ENCODE measurements at places on chromosomes 2 and 18.
A peak's percentile ranks its signal among the peaks of the same experiment; 100 is the strongest.

DNA sequence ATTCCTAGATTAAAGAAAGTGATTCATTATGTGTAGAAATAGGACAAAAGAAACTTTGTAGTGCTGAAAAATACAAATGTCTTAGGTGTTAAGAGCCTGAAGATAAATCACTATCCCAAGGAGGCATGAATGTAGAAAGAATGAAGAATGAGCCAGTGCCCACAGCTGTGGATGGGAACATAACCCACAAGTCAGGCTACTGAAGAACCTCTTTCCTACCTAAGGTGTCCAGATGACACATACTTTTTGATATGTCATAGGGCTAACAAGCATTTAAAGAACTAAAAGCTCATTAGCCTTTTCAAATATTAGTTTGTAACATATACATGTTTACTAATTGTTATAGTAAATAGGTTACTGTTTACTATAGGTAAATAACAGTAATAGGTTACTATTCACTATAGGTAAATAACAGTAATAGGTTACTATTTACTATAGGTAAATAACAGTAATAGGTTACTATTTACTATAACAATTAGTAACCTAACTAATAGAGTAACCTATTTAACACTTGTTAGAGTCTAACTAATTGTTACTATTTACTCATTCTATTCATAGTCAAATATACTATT is 275.0 kb upstream of the KYNU start:
- no peak for DNase-seq

GRCh38 chr2:122136056-122136455 is 380.6 kb downstream of the TSN start:
- no peak for DNase-seq

GRCh38 chr2:208415897-208416296 is 9.3 kb downstream of the PTH2R start:
- DNase-seq, result no peak

GRCh38 chr2:26875065-26875634 is 27.2 kb downstream of the DPYSL5 start:
- no peak for DNase-seq

GRCh38 chr18:49016648-49017539 is 66.1 kb upstream of the SMAD7 start:
- DNase-seq, result no peak

DNA sequence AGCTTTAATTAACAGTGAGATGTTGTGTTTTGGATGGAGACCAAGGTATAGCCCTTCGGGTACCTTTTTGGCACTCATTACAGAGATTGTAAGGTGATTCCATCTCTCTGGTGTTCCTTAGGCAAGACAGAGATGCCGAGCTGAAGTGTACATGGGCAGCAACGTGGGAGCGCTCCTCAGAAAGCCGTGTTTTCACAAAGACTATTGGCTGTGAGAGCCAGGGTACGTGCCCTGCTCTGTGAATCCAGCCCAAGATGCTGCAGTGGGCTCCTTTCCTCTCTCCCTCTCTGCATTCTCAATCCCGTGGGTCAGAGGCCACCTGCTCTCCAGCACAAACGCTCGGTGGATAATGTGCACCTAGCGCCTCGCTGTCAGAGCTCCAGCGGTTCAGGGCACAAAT is 203.0 kb upstream of the EPHA4 start:
- no peak for DNase-seq

DNA sequence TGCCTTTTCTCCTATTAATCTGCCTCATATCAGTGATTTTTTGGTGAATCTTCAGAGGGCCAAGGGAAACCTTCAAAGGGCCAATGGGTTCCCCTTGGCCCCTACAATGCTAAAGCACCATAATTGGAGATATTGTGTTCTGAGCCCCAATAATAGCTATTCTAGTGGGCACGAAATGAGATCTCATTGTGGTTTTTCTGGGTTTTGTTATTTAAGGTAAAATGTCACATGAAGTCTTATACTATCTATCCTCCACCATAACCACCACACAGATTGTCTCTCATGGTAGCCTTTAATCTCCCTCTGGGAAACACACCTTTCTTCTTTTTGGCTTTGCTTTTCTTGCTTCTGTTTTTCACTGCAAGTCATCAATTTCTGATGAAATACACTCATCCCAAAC is 152.8 kb downstream of the B3GNT2 start:
- DNase-seq, result no peak

DNA sequence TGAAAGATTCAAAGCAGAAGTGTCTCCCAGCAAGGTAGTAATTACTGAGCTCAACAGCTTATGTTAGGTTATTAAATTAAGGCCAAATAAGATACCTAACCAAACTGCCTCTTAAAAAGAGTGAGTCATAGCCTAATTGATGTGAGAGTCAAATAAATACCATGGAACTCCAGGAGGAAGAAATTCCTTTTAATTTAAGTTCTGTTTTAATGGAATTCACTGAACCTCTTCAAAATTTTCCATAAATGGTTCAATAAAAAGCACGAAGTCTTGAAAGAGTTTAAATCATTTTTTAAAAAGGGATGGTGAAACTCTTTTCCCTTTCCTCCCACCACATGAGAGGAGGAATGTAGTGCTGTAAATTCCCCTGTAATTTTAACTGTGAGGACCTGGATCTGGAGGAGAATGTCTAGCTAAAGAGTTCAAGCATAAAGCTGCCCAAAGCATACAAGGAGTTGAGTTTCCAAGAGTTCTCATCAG is 180.8 kb upstream of the MMADHC start:
- peak; percentile 42 for DNase-seq

DNA sequence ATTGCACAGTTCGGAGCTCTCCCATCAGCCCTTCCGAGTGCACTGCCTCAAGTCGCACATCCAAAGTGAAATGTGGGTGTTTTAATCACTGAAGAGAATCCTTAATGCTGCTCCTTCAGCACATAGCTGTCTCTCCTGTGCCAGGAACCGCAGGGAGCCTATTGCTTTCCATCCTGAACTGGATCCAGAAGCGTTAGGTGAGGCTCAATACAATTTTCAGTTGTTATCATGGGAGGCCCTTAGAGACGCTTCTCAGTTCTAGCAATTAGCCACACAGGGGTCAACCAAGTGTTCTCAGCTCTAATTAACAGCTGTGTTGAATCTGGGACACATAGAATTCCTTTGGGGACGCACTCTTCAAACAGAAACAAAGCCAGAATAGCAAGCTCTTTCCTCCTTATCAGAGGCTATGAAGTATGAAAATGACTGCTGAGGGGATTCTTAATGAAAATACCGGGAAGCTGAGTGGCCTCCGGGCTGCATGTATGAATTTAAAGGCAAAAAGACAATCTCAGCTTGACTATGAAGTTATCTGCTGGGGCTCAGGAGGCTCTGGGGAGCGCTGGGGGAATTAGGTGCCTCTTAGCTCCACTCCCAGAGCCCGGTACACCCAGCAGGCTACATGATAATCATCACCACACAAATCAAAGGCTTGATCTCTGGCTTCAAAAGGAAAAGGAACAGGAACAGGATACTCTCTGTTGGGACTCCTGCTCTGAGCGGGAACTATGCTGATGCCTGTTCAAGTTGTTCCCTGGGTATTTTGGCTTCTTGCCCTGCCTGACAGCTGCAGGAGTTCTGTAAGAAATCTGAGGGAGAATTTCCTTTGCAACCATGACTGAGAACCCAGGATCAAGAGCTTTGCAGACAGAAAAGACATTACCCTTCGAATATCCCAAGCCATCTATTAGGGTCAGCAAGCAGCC is 55.4 kb upstream of the NCOA1 start:
- peak; percentile 69 for DNase-seq

DNA sequence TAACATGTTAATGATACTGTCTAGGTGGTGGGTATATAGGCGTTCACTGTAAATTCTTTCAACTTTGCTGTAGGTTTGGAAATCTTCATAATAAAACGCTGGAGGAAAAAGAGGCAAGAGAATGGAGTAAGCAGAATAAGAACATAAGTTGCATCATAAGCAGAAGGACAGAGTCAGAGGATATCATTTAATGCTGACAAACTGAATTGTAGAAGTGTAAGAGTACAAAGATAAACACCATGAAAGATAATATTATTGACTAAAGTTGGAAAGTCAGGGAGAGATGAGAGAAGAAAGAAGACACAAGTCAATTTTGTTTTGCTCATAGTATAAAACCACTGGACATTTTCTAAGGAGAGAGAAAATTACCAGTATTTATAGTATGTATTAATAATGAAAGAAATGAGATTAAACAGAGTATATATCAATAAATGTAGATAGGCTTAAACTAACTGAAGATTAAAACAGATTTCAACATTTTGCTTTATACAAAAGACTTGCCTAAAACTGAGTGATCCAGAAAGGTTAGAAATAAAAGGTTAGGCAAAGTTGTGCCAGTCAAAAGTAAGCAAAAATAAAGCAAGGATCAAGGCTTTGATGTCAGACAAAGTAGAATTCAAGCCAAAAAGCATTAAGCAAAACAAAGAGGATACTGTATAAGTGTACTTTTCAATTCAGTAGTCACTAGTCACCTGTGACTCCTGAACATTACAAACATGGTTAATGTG is 42.4 kb upstream of the VIT start:
- no peak for DNase-seq

DNA sequence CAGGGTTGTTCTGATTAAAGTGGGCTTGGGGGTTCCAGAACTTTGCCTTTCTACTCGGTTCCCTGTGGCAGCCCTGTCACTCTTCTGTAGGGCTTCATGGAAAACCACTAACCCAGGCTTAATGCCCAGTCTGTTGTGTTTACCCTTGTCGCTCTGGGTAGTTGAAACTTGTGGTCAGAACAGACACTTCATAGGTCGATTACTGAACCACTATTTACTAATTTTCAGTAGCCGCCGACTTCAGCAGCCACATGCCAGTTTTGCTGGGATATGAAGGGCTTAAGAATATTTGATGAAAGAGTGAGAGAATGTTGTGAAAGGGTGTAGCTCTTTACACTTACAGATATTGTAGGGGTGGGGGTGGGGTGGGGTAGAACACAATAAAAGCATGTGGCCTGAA is 362.3 kb downstream of the RND3 start:
- DNase-seq, result no peak

DNA sequence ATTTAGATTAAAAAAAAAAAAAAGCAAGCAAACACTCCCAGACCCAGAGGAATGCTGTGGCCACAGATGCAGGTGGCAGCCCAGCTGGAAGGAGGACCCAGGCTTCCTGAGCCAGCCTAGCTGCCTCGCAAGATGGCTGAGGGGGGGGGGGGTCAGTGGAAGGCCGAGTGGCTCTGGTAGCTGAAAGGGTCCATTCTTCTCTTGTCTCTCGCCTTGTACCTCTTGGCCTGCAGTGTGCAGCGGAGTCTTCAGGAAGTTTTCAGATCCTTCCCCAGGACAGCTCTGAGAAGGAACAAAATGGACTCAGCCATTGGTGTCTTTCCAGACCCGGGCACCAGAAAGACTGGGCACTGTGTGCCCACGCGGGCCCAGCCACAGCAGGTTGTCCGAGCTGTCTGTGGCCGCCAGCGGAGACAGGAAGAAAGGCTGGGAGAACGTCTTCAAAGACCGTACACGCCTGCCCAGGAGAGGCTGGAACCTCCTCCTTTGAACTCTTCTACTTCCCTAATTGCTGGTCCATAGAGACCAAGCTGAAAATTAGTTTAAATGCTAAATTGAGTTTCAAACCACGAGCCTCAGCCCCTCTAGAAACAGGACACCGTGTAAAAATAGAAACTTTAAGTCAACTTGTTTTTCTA is 21.3 kb downstream of the APCDD1 start:
- DNase-seq, result no peak

DNA sequence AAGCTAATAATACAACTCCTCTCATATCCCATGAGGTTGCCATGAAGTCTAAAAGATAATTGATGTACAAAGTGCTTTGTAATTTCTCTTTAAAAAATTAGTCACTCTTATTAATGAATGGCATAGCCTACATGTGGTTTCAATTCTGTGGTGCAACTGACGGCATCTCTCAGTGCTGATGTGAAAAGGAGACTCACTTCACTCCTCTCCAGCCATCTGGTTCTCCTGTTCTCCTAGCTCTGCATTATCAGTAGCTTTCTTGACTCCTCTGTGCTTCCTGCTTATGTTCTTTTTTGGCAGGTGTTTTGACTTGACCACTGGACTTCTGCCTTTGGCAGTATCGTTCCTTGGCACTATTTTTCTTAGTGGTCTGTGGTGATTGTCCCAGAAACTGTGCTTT is 134.9 kb upstream of the ZFP36L2 start:
- no peak for DNase-seq

DNA sequence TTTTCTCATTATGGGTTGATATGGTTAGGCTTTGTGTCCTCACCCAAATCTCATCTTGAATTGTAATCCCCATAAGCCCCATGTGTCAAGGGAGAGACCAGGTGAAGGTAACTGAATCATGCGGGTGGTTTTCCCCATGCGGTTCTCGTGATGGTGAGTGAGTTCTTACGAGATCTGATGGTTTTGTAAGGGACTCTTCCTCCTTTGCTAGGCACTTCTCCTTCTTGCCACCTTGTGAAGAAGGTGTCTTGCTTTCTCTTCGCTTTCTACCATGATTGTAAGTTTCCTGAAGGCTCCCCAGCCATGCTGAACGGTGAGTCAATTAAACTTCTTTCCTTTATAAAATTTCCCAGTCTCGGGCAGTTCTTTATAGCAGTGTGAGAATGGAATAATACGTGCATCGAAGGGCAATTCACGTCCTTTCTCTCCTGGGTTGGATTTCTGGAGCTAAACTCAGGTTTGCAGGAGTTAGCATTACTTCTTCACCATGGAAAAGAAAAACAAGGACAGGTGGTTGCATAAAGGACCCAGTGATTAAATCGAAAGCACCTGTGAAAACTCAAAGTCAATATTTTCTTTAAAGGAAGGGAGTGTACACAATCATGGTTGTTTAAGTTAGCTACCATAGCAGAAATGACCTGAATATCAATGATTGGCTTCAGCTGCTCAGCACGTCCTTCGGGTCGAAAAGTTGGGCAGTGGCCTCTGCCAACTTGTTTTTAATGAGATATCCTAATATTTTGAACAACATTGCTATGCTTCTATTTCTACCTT is 54.1 kb downstream of the CDC42EP3 start:
- DNase-seq, result no peak

GRCh38 chr2:241378816-241379215 is 22.7 kb downstream of the FARP2 start:
- no peak for DNase-seq

- DNase-seq, result no peak
These were observed 85.1 kb downstream of the SEMA4F start for GRCh38 chr2:74739129-74739528.

DNA sequence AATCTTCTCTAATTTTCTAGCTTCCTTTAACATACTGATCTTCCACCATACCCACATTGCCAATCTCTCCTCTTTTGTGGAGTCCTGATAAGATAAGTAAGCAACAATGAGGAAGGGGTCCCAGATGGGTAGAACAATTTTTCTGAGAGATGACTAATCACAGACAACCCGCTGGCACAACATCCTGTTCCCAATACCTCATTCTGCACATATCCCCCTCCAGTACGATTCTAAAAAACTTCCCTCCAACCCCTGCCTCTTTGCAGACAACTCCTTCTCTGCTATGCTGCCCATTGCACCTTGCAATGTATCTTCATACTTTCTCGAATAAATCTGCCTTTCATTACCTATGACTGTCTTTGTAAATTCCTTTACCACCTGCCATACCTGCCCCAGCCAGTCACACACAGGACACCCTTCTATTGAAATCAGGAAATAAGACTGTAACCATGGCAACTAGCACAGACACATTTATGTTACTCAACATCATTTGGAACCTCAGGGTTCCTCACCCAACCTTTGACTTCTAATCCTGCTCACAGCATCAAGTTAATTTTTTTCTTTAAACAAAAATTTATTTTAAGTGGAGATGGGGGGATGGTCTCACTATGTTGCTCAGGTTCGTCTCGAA is 7.4 kb upstream of the EXOC6B start:
- no peak for DNase-seq

GRCh38 chr2:42813763-42814162 is 21.4 kb upstream of the HAAO start:
- no peak for DNase-seq

GRCh38 chr2:28557389-28558131 is 61.7 kb downstream of the PLB1 start:
- no peak for DNase-seq

Data from DMS79 (cell line).